ENCODE measurements at places on chromosomes 16 and 17.
A peak's percentile ranks its signal among the peaks of the same experiment; 100 is the strongest.

- DNase-seq = no peak
These were observed 3.8 kb upstream of the NSRP1 start for GRCh38 chr17:30112794-30113193.

- no peak for DNase-seq
These were observed 178.9 kb downstream of the PRKCA start for GRCh38 chr17:66481271-66481670.

DNA sequence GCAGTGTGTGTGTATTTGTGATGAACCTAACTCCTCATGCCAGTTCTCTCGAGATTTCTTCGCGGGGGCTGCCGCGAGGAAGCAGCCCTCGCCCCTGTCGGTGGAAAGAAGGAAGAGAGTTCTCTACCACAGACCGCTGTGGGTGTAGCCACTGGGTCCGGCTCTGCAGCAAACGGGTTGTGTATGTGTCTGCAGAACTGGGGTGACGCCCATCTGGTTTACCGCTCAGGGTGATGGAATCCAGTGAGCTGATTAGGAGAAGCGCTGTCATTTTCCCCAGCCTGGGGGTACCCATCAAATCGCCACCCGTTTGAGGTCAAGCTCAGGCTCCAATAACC is 7.7 kb downstream of the CORO6 start:
- peak; percentile 81 for DNase-seq

DNA sequence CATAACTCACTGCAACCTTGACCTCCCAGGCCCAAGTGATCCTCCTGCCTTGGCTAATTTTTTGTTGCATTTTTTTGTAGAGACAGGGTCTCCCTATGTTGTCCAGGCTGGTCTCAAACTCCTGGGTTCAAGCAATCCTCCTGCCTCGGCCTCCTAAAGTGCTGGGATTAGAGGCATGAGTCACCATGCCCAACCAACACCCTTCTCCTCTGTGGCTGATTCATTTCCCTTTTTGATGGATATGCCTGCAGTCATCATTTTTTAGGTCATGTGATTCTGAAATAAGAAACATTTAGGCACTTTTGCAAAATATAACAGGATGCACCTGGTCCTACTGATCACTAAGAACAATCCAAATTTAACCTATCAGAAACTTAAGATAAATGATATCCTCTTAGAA is 44.0 kb upstream of the YPEL2 start:
- DNase-seq = no peak

GRCh38 chr17:497241-498034 is 144.8 kb upstream of the RPH3AL start:
- no peak for DNase-seq

DNA sequence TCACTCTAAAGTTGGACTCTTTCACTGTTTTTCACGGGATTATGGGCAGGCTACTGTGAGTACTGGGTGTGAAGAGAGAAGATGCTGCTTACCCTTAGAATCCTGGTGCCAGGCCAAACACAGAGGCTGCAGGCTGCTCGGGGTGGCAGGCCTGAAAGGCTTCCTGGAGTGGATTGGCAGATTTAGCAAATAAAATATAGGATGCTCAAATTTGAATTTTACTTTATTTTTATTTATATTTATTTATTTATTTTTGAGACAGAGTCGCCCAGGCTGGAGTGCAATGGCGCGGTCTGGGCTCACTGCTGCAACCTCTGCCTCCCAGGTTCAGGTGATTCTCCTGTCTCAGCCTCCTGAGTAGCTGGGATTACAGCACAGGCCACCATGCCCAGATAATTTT is 14.9 kb upstream of the STAC2 start:
- no peak for DNase-seq

DNA sequence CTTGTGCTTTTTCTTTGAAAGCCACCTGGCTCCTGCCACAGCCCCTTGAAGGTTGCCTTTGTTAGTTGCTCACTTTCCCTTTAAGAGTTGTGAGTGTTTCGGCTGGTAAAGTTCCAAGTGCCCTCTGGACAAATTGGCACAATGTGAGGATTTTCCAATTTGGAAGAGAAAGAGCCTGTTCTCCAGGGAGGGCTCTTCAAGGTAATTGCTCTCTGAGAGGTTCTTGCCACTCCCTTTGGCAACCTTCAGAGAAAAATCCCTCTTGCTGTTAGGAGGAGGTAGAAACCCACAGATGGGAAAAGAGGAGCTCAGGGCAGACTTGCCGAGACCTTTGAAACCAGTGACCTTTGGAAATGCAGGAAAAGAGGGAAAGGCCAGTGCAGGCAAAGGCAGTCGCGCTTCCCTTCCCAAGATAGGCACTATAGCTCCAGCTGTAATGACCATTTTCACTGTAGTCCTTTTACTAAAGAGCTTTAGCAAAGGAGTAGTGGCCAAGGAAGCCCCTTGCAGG is 49.0 kb upstream of the AKAP1 start:
- DNase-seq = no peak

DNA sequence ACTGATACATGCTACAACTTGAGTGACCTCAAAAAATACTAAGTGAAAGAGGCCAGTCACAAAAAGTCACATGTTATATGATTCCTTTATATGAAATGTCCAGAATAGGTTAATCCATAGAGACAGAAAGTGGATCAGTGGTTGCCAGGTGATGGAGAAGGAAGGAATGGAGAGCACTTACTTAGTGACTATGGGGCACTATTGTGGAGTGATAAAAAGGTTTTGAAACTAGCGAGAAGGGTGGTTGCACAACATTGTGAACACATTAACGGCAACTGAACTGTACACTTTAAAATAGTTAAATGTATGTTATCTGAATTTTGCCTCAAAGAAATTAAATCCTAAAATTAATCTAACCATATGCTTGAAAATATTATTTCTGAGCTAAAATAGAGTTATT is 25.9 kb downstream of the AMFR start:
- DNase-seq = no peak

DNA sequence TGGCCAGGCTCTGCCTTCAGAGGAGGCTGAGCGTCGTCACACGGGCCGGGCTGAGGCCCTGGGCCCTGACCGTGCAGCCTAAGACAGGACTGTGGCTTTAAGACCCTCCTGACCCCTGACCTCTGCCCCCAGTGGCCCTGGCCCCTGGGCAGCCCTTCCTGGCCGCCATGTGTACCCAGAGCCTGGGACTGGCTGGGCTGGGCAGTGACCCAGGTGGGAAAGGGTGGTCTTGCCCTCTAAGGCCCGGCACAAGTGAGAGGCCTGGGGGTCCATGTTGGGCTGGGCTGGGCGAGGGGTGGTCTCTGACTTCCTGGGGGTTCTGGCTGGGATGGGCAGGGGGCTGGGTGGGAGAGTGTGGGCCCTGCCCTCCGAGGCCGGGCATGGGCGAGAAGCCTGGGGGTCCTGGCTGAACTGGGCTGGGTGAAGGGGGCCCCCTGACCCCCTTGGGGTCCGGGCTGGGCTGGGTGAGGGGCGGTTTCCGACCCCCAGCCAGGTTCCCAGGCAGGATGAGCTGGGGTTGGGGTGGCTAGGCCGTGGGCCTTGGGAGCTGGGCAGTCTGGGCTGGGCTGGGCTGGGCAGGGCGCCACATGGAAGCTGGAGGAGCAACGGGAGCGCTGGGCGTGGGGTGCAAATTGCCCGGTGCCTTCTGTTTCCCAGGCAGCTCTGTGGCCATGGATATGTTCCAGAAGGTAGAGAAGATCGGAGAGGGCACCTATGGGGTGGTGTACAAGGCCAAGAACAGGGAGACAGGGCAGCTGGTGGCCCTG is at the start of gene CDK3:
Gene CDK3, plus strand, starts transcription at position 101 of the 767 bp plus-strand sequence. Its CDS starts 571 bp downstream, at position 672.
- no peak for DNase-seq

GRCh38 chr16:67459066-67459860 is 21.7 kb downstream of the ATP6V0D1 start:
- no peak for DNase-seq

DNA sequence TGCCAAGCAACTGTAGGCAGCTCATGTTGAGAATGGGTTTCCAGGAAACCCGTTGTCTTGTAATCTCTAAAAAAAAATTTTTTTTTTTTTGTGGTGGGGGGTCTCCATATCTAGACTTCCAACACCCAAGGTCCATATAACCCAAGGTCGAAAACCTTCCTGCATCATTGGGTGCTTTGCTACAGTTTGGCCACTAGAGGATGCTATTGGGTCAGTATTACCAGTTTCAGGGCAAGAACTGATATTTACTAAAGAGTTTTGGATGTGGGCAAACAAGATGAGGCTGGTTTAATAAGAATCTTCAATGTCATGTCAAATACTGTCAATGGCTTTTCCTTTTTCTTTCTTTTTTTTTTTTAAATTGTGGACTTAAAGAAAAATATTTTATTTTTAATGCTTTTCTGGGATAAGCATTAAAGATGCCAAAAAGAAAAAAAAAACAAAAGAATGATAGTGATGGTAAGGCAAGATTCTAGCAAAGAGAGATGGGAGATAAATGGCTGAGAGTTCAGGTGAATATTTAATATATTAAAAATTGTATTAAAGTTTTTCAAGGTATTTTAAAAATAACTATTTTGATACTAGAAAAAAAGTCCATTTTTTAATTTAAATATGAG is 62.2 kb downstream of the DHRS7C start:
- DNase-seq = no peak

- DNase-seq = no peak
These were observed 7.2 kb downstream of the EEF2K start for GRCh38 chr16:22213236-22213635.

DNA sequence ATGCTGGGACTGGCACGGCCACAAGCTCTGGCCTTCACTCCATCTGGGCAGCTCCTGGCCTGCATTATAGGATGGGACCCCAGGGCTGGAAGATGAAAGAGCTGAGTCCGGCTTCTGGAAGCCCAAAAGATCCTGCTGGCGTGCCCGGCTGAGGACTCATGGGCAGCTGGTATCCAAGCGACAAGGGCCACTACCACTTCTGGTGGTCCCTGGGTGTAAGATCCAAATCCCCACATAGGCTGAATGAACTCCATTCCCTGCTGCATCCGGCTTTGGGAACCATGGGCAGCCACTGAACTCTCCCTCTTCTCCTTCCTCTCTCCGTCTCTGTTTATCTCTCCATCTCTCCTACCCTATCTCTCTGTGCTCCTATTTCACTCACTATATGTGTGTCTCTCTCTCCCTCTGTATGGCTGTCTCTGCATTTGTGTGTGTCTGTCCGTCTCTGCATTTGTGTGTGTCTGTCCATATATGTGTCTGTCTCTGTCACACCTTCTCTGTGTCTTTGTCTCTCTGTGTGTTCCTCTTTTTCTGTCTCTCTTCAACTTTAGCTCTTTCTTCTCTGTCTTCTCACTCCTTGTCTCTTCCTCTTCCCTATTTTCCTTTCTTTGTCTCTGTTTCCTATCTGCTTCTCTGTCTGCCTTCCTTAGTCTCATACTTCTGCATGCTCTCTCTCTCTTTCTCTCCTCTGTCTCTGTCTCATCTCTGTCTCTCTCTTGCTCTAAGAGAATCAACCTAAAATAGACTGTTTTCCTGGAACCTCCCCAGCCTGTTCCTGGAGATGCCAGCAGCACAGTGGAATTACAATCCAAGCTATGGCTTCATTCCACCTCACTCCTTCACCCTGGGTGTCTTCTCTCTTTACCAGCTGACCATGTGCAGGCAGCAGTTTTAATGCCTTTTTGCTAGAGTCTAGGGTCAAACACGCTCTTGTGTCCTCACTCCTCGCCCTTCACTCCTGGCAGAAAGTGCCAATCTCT is 60.4 kb upstream of the IRX6 start:
- DNase-seq = no peak

GRCh38 chr17:19487024-19487600 is 46.5 kb upstream of the SLC47A1 start:
- DNase-seq = no peak

GRCh38 chr17:39473310-39473709 is 12.0 kb downstream of the CDK12 start:
- no peak for DNase-seq

DNA sequence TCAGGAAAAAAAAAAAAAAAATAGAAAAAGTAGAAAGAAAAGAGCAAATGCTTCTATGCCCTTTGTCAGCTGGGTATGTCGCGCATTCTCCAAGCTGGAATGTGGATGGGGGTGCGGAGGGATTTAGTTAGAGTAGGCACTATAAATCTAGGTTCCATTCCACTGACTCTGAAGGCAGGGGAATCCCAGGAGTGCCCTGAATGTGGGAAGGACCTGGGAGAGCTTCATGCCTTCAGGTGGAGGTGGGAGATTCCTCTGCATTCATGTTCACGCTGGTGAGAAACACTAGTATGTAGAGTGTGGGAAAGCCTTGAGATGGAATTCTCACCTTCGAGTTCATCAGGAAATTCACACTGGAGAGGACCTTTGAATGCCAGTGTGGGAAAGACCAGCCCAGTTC is 12.4 kb downstream of the ZNF232 start:
- DNase-seq = no peak

DNA sequence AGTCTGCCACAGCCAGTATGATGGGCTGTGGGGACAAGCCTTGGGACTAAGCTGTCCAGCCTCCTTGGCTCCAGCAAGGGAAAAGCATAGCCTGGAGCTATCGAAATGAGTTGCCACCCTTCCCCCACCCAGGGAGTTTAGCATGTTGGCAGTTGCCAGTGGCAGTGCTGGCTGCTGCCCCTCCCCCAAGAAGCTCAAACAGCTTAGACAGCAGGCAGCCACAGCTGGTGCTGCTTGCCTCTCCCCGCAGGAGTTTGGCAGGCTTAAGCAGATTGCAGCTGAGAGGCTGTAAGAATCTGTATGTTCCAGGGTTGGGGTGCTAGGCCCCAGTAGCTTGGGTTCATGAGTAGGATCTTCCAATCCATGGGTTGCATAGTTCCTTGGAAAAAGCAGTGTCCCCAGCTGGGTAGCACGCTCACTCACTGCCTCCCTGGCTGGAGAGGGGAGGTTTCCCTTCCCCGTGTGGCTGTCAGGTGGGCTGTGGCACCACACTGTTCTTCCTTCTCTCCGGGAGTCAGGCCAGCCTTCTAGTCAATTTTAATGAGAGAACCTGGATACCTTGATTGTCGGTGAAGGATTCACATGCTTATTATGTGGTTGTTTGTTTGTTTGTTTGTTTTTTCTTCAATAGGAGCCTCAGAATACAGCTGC is 506.1 kb downstream of the CDH11 start:
- DNase-seq = no peak

- DNase-seq = no peak
These were observed 30.0 kb downstream of the MAPT start for GRCh38 chr17:45924332-45924820.

DNA sequence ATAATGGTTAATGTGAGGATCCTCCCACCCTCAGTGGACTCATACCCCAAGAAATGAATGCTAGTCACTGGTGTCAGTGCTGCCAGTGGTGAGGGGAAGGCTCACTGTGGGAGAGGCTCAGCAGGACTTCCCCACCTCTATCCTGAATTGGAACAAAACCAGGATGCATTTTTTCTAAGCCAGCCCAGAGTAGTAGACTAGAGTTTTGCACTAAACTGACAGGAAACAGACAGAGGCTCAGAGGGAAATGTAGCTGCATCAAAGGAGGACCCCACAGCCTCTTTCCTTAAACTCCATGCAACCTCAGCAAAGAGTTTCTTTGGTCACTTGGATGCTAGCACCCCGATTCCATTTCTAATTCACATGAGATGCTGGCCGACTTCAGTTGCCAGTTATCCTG is 10.7 kb upstream of the SKAP1 start:
- DNase-seq = no peak

GRCh38 chr17:42725143-42725542 is 19.7 kb downstream of the EZH1 start:
- no peak for DNase-seq

GRCh38 chr17:78374631-78375274 is 3.7 kb upstream of the PGS1 start:
- DNase-seq = no peak

- DNase-seq = no peak
These were observed at the start of gene FDXR for GRCh38 chr17:74872313-74873036. TSS of gene FDXR (minus strand) at chr17:74872994. CDS start at chr17:74872944, 50 bp downstream.

All from activated naive CD8-positive, alpha-beta T cell treated with anti-CD3 and anti-CD28 coated beads, Interleukin-2, amount 10 ng/mL, durations not matched to agents 7 days and 5 days (primary cell).